Stimulated activated CD8-positive, alpha-beta memory T cell treated with anti-CD3 and anti-CD28 coated beads, Interleukin-4, amount 100 ng/mL, for 1 hour (primary cell): ENCODE measurements at places on chromosomes 2 and 18.
A peak's percentile ranks its signal among the peaks of the same experiment; 100 is the strongest.

DNA sequence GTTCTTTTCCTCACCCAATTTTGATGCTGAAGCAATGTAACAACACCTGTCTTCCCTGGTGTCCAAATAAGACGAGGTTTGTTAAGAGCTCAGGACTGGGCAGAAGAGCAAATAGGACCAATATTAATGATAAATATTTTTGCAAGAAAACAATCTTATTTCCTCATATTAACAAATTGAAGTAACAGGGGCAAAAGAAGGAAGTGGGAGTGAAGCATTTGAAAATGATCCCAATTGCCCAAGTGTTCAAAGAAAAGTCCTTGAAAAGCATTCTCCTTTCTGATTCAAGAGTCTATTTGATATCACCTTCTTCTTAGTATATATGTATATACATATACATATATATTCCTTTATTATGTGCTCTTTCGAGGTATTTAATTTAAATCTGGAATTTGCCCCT is 418.8 kb downstream of the ARHGAP15 start:
- no peak for DNase-seq

DNA sequence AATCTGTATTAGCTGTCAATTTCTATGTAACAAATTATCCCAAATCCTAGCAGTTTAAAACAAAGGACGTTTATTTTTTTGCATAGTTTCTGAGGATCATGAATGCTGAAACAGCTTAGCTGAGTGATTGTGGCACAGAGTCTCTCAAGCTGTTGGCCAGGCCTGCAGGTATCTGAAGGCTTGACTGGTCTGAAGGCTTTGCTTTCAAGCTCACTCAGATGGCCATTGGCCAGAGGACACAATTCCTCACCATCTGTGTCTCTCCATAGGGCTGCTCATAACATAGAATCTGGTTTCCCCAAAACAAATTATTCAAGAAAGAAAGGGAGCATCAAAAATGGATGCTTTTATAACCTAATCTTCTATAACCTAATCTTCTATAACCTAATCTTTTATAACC is 33.7 kb downstream of the UNC80 start:
- no peak for DNase-seq

DNA sequence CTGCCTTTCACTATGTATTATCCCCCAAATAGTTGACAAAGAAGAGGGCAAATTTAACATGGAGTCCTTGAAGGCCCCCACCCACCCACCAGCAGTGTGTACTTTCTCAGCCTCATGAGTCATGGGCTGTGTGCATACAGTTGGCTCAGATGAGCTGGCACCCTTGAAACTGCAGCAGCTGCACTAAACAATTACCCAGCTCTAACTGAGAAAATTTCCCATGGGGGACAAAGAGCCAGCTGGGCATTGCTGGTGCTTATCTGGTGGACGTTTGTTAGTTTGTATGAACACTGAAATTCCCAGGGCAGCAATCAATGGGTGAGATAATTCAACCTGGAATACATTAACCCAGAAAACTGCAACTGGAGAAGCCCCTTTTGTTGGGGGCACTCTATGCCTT is 131.7 kb downstream of the GCA start:
- no peak for DNase-seq

GRCh38 chr2:240215676-240216051 is 75.2 kb upstream of the OTOS start:
- DNase-seq = no peak

DNA sequence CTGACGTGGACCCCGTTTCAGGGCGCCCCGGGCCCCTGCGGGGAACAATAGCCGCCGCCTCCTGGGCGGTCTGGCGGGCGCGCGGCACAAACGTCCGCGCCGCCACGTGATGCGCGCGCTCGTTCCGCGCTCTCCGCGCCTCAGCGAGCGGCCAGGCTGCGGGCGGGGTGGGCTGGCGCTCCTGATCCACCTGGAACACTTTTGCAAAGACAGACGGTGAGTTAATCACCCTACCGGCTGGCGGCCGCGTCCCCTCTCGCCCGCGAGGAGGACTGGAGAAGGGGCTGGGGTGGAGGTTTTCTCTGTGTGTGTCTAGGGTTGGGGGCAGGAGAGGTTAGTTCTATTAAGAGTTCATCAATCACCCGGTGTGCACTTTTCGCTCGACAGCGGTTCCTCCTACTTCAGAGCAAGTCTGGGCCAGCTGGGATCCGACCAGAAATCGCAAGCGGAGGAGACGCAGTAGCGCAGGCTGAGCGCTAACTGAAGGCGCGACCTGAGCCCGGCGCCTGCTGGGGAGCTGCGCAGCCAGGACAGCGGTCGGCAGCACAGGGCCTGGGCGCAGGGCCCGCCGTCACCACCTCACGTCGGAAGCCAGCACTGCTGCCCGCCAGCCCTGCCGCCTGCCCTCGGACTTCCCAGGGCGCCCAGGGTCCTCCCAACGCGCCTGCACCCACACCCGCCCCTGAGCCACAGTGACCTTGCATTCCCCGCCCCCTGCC is 10.3 kb upstream of the HOXD1 start:
- DNase-seq = no peak

DNA sequence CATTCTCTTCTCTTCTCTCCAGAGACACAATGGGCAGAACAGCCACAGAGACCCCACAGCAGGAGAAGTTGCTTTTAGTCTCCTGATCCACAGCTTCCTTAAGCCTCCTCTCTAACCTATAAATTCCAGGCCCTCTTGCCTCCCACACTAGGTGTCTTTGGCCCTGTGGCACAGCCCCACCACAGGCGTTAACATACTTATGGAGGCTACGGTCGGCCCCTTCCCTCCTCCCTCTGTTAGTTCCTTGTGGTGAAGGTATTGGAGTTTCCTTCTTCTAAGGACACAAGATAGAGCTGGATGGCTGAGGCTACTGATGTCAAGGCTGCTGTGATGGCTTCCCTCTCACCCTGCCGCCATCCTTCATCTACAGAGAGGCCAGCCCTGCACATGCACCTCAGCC is 123.5 kb upstream of the ACAA2 start:
- no peak for DNase-seq

GRCh38 chr2:20654535-20654813 is 3.6 kb upstream of the HS1BP3 start:
- DNase-seq = no peak

DNA sequence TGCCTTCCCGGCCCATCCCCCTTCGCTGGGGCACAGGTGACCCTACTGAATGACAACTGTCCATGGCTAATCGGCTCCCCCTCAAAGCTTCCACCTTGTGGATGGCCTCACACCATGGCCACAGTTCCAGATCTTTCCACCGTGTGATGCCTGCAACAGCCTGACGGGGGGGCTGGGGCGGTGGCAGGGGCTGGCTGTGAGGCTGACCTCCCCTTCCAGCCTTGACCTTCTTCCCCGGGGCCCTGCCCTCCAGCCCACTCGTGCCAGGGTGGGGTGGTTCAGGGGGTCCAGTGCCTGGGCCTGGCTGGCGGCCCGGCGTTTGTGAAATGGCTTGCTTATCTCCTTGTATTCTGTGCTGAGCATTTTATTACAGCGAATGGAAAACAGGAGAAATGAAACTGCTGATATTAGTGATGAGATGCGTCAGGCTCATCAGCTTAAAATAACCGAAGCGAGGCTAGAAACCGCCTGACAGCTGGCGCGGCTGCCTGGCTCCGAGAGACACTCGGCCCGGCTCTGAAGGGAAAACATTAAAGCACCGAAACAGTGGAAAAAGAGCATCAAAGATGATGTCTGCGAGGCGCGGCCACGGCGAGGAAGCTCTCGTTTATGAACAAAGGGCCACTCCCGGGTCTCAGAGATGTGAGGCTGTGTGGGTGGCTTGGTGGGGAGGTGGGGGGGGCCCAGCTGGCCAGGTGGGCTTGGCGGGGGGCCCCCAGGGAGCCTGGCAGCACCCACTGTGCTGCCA is 916 bp upstream of the PDCD1 start:
- DNase-seq = peak; percentile 27

DNA sequence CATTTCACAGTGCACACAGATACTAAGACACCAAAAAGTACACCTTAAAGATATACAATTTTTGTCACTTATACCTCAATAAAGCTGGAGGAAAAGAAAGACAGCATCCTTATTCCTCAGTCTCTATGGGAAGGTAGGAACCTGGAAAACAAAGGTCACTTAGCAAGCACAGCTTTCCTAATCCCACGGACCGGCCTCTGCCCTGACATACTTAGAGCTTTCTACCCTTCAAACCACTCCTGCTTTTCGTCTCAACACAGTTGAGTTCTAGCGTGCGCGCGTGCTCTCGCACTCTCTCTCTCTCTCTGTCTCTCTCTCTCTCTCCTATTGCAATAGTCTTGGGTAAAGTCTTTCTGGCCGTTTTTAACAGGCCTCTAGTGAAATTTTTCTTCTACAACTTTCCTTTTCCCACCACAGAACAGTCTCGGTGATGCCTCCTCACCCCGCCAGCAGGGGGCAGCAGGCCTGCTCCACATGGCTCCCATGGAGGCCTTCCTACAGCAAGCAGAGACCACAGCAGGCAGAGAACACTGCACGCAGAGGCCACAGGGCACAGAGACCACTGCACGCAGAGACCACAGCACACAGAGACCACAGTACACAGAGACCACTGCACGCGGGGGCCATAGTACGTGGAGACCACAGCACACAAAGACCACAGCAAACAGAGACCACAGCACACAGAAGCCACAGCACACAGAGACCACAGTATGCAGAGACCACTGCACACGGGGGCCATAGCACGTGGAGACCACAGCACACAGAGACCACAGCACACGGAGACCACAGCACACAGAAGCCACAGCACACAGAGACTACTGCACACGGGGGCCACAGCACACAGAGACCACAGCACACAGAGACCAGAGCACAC is 106.9 kb downstream of the FBXO15 start:
- DNase-seq = peak; percentile 14

- no peak for DNase-seq
Observed at GRCh38 chr18:48589797-48590519, 51.1 kb downstream of the CTIF start.

DNA sequence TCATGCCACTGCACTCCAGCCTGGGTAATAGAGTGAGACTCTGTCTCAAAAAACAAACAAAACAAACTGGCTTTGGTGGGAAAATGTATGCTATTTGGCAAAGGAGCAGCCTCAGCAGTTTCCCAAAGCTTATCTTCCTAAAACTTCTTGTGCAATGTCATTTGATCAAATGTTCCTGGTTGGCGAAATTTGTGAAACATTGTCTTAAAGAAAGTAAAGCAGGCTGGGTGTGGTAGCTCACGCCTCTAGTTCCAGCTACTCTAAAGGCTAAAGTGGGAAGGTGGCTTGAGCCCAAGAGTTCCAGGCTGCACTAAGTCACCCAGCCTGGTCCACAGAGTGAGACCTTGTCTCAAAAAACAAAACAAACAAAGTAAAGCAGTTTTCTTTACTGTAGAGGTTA is 17.3 kb upstream of the TAF4B start:
- no peak for DNase-seq

DNA sequence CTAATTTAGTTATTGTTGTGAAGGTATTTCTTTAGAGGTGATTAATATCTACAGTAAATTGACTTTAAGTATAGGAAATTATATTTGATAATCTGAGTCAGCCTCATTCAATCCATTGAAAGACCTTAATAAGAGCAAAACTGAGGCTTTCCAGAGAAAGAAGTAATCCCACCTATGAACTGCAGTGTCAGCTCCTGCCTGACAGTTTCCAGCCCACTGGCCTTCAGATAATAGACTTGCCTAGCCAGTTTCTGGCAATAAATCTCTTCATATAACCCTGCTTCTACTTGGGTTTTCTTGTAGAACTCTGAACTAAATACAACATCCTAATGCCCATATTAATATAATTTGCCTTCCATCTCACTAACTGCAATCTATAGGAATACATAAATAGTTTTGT is 437.9 kb upstream of the UBE2E3 start:
- no peak for DNase-seq

DNA sequence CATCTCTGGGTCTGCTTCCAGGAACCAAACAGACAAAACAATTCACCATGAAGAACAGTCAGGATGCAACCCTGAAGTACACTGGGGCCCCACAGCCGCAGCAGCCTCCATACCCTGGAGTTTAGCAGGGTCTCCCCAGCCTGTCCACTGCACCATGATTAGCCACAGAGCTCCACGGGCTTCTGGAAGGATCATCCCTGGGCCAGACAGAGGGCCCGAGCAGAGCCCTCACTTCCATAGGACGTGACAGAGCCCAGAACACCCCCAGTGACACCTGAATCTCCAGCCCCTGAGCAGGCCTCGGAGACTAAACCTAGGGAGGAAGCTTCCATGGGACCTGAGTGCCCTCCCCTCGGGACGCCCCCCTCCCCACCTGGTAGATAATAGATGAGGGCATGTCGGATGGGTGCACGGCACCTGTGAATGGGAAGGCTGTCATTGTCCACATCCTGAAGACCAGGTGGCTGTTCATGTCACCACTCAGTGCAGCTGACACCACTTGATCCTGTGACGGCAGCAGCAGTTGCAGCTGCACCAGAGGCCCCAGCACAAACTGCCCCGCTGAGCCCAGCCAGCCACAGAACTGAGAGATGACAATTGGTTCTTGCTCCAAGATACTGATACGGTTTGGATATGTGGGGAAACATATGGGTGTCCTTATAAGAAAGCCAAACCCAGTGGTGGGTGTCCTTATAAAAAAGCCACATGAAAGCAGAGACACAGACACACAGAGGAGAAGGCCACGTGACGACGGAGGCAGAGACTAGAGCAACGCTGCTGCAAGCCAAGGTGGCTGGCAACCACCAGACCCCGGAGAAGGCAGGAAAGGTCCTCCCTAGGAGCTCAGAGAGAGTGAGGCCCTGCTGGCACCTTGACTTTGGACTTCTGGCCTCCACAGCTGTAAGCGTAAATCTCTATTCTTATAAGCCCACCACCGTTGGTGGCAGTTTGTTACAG is 23.2 kb downstream of the KIF1A start:
- DNase-seq = no peak

- no peak for DNase-seq
Observed at GRCh38 chr2:226080334-226080733, 680.8 kb downstream of the NYAP2 start.

DNA sequence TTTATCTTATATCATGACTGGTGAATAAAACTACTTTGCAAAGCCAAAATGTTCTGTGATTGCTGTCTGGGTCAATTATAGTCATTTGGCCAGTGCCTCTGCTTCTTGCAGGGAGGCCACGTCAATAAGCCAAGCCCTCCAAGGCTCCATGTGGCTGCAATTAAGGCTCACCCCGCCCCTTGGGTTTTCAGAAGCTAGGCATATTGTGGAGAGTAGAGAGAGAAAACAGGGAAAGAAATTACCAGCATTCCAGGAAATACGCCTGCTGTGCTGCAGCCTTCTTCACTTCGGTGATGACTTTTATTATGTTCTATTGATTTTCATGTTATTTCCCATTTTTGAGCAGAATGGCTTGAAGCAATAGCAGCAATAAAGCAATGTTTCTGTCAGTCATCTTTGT is 319.7 kb downstream of the SOX11 start:
- DNase-seq = no peak

- no peak for DNase-seq
Observed at GRCh38 chr2:71613403-71613952, 160.1 kb downstream of the DYSF start.
